SHP77 treated with DMSO at 0.1 percent for 48 hours (cell line): ENCODE measurements at places on chromosomes 5 and 9.

GRCh38 chr5:113614191-113614590, 100.7 kb downstream of the YTHDC2 start:
- no peak for DNase-seq

- DNase-seq, result no peak
These were observed 344.1 kb downstream of the NR2F1-AS1 start for GRCh38 chr5:93236807-93237421.

GRCh38 chr9:27638716-27639115, 65.4 kb upstream of the C9orf72 start:
- DNase-seq, result no peak

GRCh38 chr5:56229111-56229510, 4.0 kb downstream of the ANKRD55 start:
- DNase-seq, result no peak

DNA sequence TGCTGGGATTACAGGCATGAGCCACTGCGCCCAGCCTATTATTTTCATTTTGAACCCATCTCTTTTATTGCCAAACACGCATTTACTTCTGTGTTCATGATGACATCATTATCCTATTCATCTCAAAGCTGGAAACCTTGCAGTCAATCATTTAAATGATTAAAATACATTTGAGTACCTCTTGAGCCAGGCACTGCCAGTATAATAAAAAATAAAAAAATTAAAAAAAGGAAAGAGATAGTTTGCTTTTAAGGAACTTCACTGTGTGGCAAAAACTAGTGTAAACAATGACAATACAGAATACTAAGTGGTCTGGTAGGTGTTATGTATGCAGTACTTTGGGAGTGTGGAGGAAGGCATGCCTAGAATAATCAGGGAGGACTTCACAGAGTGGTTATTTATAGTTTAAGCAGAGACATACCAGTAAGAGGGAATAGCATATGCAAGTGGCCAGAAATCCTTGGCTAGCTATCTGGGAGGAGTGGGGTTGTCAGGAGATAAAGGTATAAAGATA, 8.6 kb downstream of the NSD1 start:
- DNase-seq, result no peak

- peak; percentile 36 for DNase-seq
These were observed 168.5 kb downstream of the AUH start for GRCh38 chr9:91193087-91193657.
